ENCODE measurements at places on chromosomes 13 and 19. TPM values are rescaled to one million over a fixed set of nuclear protein-coding genes. Genes with fewer than 3 reads are reported as not detected.
A peak's percentile ranks its signal among the peaks of the same experiment; 100 is the strongest.

The ACTL9 gene
- not detected for total RNA-seq

The PSPN gene
- total RNA-seq: 3.7 TPM

The BORA gene
- 80.0 TPM for total RNA-seq

The NDUFS7 gene
- total RNA-seq: 132 TPM

The UBE2L5 gene
- total RNA-seq: not detected

The EBPL gene
- total RNA-seq: 24.0 TPM

The NR2F6 gene
- 173 TPM for total RNA-seq

The CABP5 gene
- not detected for total RNA-seq

GRCh38 chr19:1255186-1256161, 7.1 kb downstream of the MIDN start:
- DNase-seq: peak; percentile 19

DNA sequence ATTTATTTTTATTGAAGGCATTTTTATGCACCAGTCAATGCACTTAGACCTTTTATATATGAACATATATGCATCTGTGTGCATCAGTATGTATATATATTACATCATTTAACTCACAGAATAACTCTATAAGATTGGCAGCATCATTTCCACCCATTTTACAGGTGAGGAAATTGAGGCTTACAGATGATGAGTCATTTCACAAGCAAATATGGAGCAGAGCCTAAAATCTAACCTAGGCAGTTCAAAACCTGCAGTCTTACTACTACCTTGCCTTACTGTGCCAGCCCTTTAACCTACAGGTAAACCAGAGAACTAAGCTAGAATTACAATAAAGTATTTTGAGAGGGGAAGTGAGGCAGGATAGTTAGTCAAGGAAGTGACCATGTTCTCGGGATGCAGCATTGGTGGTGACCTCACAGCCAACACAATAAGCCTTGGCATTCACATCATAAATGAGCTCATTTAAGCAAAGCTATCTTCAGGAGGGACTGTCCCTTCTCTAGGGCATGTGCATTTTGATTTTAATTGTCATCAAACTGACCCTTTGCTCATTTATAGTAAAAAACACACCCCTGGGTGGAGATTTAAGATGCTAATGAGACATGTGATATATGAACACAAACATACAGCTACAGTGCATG, 274.3 kb downstream of the DCLK1 start:
- DNase-seq: no peak

DNA sequence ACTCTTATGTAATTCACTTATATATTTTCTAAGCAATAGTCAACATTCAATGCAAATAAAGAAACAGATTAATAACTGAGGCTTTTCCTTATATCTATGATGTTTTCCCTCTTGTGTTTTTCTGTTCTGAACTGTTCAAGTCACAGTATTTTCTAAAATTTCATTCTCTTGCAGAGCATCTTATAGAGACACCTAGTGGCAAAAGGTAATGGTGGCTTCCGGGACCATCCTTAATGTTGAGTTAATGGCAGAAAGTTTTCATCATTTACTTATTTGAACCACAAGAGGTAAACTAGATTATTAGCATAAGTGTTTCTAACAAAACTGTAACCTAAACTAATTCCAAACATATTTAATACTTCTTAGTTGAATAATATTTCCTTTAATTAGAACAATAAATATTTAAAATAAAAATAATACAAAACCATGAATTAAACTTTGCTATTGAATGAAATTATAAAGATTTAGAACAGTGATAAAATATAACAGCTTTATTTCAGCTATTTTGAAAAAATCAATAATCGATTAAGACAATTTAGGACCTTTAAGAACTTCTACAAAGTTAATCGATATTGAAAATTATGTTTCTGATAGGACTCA, 1.7 kb upstream of the SLITRK5 start:
- no peak for DNase-seq

DNA sequence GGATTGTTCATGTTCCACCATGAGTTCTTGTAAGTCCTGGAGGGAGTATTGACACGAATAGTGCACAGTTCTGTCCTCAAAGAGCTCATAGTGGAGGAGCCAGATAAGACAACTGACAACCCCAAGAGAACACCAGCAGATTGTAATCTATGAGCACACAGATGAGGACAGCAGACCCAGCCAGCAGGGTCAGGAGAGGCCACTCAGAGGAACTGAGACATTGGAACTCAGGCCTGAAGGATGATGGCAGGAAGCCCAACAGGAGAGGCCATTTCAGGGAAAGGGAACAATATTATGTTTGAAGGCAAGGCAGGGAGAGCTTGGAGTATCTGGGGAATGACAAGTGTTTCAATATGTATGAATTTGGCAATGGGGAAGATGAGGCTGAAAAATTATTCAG, 63.7 kb upstream of the IPO5 start:
- no peak for DNase-seq

DNA sequence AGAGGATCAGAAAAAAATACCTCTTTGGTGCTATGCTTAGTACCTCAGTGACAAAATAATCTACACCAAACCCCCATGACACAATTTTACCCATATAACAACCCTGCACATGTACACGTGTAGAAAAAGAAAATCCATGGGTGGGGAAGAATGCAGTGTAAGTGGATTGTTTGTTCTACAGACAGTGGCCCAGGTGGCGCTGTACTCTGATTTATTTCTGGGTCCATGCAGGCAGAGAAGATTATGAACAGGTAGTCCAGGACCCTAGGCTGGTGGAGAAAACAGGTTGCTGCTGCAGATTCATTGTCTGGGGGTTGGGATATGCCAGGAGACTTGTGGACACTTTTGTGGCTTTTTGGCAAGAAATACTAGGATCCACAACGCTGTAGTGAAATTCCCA, 9.1 kb downstream of the ZNF100 start:
- no peak for DNase-seq

GRCh38 chr13:33640832-33641231, 177.1 kb upstream of the RFC3 start:
- DNase-seq: no peak

GRCh38 chr19:2041433-2041682, 9.7 kb downstream of the MKNK2 start:
- no peak for DNase-seq

DNA sequence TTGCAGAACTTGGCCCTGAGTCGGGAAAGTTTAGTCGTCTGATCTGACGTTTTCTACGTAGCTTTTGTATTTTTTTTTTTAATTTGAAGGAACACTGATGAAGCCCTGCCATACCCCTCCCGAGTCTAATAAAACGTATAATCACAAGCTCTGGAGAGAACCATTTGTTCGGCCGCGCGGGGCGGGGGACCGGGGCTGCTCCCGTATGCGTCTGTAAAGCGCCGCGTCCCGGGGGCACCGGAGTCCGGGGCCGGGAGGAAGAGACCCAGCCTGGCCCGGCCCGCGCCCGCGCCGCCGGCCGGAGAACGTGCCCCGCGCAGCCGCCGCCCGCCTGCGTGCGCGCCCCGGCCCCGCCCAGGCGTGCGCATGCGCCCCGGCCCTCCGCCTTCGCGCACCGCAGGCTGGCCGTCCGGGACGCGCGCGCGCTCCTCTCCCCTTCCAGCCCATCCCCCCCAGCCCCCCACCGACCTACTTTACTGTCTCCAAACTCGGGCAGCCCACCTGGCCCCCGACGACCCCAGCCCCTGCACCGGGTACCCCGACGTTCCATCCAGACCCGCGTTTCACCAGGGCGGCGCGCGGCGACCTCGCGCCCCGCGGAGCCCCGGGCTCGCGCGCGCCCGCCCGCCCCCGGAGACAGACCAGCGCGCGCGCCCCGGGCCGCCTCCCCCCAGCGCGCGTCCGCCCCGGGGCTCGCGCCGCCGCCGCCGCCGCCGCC, 785 bp upstream of the USF2 start:
- DNase-seq: peak; percentile 81

GRCh38 chr19:49155005-49155819, at the start of gene HRC:
Gene HRC (minus strand): TSS chr19:49155396. CDS start chr19:49155237, 159 bp downstream.
- no peak for DNase-seq

- DNase-seq: no peak
These were observed 390.1 kb downstream of the TDRD3 start for GRCh38 chr13:60787083-60787482.

- DNase-seq: no peak
These were observed 343.8 kb downstream of the MZT1 start for GRCh38 chr13:72383646-72384045.

DNA sequence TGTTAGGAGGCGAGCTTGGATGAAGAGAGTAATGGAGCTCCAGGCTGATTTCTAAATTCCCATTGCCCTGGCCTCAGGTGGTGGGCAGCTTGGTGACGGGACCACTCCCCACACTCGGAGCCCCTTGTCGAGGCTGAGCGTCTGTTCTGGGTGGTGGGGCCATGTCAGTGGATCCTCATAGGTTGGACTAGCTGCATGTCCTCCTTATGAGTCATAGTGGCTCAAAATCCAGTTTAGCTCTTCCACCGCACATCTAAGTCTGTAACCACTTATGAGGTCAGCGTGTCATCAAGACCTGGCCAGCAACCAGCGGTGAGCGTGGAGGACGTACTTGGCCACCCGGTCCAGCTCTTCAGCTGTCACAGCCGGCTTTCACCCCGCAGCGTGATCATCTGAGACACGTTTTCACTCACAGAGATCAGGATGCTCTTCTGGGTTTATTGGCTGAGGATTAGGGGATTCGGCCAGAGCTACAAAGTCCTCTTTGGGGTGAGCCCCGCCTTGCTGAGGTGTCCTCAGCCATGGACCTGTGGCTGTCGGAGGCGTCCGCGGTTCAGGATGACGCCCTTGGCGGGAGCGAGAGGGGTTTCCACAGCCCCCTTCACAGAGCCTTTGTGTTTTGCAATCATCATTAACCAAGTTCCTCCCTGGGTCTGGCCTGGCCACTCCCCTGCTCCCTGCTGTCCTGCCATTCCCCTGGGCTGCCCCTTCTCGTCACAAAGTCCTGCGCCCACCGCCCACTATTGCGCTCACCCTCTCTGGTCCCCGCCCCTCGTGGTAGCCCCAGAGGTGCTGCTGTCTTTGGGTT, 41.9 kb downstream of the ADPRHL1 start:
- DNase-seq: peak; percentile 52

DNA sequence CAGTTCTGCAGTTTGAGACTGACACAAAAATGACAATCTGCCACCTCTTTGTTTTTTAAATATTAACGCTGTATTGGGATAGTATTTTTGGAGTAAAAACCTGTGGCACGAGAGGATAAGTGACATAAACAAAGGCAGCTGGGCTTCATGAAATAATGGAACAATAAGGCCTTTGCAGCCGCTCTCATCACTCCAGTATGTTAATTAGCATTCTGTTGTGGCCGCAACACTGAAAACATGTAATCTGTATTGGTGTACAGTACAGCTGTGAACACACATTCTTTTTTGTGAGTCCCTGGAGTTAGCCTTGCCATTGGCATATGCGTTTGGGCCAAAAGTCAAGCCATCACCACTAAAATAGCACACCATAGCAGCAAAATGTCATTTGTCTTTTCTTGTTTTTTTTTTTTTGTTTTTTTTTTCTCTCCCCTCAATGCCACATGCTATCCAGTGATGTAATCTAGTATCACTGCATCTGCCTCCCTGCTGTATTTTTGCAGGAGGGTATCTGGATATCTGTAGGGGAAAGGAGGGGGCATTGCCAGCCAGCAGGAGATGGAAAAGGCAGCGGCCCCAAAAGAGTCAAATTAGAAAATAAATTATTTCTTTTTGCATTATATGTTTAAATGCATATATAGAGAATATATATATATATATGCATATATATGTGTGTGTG, 885 bp upstream of the ZNF536 start:
- DNase-seq: no peak

- DNase-seq: peak; percentile 67
These were observed 28.9 kb downstream of the AP2S1 start for GRCh38 chr19:46821512-46822409.

- DNase-seq: no peak
These were observed 239.9 kb upstream of the CSNK1A1L start for GRCh38 chr13:37345391-37345790.

DNA sequence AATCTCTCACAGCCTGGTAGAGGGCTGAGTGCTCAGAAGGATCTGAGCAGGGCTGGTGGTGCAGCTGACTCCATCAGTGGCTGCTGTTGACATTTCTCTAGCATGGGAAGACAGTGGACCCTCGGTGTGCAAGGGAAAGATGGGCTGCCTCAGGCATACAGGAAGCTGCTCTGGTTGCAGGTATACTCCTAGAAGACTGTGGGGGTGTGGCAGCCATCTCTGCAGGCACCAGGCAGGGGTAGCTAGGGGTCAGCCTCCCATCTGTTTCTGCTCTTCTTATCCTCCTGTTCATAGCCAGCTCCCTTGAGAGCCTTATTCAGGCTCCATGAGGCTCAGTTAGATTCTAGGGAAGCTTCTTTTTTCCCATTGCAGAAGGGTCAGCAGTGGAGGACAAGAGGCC, 475.5 kb downstream of the TSHZ3 start:
- no peak for DNase-seq

DNA sequence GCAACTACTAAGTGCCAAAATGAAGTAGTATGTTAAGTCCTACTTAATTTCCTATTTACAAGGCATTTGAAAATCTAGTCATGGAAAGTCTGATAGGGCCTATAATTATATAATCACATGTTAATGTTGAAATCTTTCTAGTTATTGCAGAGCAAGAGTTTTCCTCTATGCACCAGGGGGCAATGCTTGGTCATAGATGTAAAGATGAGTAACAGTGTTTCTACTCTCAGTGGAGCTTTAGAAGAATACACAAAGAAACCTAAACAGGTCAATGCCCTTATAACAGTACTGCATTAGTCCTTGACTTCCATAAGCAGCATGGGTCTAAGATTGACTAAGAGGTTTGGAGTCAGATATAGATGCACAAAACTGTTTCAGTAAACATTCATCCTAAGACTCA, 218.7 kb downstream of the KCTD12 start:
- no peak for DNase-seq

GRCh38 chr13:69198706-69199105, 908.9 kb upstream of the ATXN8OS start:
- no peak for DNase-seq

DNA sequence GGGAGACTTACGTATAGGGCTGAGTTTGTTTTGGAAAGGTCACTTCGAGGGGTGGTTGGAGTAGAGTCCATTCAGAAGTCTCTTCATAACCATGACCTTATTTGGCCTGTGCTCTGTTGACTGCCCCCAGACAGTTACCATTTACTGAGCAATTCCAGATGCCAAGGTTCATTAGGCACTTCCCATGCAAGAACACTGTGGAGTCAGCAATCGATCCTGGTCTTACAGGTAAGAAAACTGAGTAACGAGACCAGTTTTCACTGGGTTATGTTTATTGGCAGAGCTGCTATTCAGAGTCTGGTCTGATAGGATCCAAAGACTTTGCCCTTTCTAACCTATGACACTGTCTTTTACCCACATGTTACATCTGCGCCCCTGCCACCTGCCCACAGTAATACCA, 134.7 kb downstream of the MTUS2 start:
- no peak for DNase-seq

GRCh38 chr13:103250071-103250470, 183.9 kb upstream of the SLC10A2 start:
- no peak for DNase-seq

DNA sequence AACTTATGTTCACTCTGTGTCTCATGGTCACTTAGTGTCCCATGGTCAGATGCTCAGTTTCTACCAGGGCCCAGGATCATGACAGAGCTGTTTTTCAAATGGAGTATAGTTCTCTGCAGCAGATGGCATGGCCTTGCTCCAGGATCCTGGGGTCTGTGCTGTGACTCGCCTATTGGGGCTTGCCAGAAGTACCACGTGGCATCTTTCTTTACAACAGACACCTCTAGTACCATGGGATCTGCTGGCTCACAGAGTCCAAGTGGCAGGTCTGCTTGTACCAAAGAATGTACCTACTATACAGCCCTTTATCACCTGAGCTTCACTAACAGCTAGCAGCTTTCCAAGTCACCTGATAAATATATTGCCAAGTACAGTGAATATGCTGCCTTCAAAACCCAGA, 6.0 kb upstream of the RNF6 start:
- DNase-seq: no peak

Measured in transverse colon (tissue), 4 donors.